Stimulated activated CD4-positive, alpha-beta T cell treated with anti-CD3 and anti-CD28 coated beads, TNF-alpha, amount 100 ng/mL, for 24 hours (primary cell): ENCODE measurements at places on chromosomes 7 and 10.

GRCh38 chr10:91220954-91221675 is 652 bp downstream of the PCGF5 start:
- DNase-seq, result peak; percentile 23

DNA sequence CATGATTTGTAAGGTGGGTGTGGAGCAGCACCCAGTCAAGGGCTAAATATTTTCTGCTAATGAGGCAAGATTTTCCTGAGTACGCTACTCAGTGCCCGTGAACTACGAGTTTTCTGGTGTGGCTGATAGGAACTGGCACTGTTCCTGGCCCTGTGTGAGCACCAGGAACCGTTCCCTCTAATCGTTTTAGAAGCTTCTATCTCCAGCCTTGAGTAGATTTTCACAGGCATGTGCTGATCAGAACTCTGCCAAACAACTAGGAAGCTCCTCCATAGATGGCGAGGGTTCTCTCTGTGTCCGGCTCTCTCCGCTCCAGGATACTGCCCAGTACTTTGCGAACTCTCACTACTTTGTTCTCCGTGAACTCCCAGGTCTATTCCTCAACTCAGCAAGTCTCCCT is 17.7 kb downstream of the TRIM4 start:
- no peak for DNase-seq

GRCh38 chr10:116730464-116731260 is 11.7 kb downstream of the HSPA12A start:
- no peak for DNase-seq

- DNase-seq, result no peak
These were observed 73.2 kb upstream of the DGKI start for GRCh38 chr7:137919987-137920386.

- no peak for DNase-seq
These were observed 203.5 kb downstream of the CHCHD3 start for GRCh38 chr7:132878204-132878919.

GRCh38 chr7:148474481-148475025 is 116.0 kb upstream of the C7orf33 start:
- DNase-seq, result no peak

DNA sequence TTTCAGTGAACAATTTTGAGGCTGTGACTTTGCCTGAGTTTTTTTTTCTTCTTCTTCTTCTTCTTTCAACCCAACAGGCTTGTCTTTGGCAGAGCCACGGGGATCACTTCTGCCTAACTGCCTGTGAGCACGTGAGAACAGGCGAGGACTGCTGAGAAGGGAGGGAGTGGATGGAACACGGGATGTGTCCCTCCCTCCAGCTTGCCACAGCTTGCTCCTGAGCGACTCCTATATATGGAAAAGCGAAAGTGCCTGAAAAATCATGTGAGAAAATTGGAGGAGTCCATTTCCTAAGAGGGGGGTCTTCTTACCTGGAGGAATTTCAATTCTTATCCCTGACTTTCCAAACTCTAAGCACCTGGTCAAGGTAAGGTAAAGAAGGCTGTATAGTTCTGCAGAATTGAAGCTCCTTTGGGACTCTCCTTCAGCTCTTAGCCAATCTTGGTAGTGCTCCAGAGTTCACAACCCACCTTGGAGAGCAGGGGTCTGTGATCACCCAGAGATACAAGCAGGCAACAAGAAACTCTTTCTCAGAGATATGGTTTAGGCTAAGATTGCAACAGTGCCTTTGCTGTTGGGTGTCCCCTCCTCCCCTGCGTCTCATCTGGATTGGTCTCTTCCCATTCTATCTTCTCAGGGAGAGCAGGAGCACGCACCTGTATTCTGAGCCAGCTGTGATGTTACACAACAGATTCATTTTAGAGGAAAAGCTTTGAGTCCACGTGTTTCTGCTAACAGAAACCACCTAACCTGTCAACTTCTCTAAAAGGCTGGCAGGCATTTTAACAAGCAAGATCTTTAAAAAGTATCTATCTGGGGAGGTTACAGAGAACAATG is at the start of gene MAT1A:
Gene MAT1A, minus strand, starts transcription at position 208 of the 837 bp plus-strand sequence. CDS start 235 bp downstream, outside the sequence.
- no peak for DNase-seq

- DNase-seq, result no peak
These were observed 480.5 kb upstream of the FOXK1 start for GRCh38 chr7:4201566-4201965.

GRCh38 chr10:44373341-44373995 is 11.4 kb downstream of the CXCL12 start:
- DNase-seq, result no peak

DNA sequence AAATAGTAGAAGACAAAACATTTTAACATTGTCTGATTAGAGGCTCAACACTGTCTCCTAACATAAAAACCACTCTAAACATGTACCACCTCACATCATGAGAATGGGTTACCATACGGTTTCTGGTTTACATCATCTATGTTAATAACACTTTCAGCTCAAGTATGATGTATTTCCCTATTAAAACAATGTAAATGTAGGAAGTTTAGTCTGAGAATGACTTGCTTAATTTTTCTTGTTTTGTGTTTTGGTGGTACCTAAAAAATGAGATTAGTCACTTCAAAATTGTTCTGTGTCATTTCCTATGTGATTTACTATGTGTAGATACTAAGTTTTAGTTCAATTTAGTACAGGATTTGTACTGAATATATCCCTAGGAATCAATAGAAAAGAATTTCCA is 195.8 kb upstream of the SEMA3C start:
- DNase-seq, result no peak

DNA sequence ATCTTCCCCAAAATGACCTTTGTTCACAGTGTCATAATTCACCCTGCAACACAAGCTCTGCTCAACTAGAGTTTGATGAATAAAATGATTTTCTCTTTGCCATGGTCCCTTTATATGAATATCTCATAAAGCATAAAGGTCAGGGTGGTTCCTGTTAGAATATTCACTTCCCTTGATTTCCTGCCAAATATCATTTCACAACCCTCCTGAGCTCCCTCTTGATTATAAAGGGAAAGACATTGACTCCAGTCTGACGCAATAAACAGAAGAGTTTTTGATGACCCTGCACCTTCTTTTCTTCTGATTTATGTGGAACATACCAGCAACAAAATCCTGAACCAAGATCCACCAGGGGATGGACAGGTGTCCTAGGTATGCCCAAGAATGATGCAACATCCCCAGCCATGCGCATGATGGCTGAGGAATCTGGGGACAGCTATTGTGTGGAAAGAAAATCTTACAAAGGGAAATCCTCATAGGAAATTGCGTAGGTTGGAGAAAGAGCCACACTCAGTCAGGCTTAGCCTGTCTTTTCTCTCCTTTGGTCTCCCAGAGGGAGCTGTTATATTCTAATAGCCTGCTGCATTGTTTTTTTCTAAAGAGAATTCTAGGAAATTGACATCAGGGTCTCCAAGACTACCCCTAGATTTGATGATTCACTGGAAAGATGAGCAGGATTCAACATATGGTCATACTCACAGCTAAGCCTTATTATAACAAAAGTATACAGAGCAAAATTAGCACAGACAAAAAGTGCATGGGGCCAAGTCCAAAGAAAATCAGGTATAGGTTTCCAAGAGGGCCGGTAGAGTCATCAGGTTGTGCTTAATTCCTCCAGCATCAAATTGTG is 18.8 kb downstream of the IFIT3 start:
- no peak for DNase-seq

GRCh38 chr10:75632805-75633462 is 201.5 kb downstream of the LRMDA start:
- no peak for DNase-seq

DNA sequence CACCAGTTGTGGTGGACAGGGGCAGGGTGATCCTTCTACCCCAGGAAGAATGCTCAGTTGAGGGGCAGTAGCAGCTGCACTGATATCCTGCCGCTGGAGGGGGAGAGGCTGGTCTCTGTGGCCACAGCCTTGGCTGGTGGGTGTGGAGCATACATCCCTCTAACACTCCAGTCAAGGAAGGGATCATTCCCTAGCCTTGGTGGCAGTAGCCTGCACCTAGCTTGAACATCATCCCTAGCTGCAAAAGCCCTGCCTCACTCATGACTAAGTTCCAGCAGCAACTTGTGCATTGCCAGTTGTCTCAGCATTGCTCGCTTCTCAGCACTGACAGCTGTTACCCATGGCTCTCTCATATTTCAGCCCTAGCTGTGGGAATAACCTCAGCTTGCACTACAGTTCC is 688.9 kb upstream of the POT1 start:
- DNase-seq, result no peak

DNA sequence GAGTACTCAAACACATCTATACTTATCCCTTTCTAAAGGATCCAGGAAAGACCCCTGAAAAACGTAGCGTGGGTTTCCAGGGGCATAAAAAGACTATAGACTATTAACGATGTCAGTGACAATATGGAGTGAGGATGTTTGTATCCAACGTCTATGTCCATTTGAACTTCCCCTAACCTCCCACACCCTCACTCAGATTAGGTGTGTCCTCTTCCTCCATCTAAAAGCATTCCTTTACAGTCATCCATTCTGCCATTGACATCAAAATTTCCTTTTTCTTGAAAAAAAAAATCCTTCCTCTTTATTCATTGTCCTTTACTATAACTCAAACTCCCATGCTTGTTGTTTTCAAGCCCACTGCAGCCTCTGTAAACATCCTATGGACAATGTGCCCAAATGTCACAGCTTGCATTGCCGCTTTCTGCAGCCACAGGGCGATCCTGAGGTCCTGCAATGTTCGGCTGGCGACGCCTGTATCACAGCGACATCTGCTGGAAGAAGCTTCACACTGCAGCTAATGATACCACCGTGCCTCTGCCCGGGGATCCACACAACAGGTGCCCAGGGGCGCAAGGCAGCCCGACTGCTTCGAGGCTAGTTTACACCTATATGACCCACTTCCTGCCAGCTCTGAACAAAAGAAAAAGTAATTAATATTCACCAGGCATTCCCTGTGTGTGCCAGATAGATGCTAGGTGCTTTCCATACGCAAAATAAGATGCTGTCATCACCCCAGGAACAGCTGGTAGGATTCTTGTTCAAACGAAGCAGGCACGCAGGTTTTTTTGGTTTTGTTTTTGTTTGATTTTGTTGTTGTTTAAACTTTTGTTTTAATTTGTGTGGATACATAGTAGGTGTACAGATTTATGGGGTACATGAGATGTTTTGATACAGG is 267.9 kb upstream of the GHITM start:
- peak; percentile 31 for DNase-seq

GRCh38 chr10:122126763-122127659 is 138.0 kb downstream of the TACC2 start:
- no peak for DNase-seq

DNA sequence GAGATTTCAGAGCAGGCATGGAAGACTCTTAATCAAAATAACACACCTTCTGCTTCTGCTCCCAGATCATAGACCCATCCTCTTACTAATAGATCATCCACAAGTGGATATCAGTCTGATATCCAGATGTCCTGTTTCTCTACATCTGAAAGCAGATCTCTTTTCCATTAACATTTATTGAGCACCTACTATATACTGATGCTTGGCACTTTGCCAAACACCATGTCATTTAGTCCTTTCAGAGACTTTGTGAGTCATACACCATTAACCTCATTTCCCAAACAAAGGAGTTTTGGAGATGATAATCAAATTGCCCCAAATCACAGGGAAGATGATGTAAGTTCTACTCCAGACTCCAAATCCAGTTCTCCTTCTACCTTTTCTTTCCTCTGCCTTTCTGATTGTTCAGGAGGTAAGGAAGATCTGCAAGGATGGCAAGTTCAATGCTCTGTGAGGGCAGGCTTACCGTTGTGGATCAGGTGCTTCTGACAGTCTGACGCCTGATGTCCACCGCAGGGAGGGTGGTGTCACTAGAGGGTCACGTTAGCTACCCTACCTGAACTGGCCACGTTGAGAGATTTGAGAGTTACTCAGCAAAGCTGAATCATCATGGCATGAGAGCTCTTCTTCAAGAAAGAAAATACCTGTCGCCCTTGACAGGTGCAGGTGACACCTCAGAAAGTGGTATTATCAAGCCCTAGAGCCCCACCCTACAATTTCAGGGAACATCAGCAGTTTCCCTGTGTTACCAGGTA is 269.6 kb upstream of the ZMIZ1 start:
- DNase-seq, result no peak

DNA sequence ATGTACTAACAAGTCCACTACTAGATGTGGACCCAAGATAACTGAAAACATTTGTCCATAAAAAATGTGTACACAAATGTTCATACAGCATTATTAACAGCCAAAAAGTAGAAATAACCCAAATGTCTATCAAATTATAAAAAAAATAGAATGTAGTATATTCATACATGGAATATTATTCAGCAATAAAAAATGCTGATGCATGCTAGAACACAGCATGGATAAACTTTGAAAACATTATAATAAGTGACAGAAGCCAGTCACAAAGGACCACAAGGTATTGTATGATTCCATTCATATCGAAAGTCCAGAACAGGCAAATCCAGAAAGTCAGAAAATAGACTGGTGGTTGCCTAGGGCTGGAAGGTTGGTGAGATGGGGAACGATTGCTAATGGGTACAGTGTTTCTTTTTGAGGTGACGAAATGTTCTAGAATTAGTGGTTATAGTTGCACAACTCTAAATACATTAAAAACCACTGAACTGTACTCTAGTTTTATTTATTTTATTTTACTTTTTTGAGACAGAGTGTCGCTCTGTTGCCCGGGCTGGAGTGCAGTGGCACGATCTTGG is 43.3 kb upstream of the ANLN start:
- no peak for DNase-seq

DNA sequence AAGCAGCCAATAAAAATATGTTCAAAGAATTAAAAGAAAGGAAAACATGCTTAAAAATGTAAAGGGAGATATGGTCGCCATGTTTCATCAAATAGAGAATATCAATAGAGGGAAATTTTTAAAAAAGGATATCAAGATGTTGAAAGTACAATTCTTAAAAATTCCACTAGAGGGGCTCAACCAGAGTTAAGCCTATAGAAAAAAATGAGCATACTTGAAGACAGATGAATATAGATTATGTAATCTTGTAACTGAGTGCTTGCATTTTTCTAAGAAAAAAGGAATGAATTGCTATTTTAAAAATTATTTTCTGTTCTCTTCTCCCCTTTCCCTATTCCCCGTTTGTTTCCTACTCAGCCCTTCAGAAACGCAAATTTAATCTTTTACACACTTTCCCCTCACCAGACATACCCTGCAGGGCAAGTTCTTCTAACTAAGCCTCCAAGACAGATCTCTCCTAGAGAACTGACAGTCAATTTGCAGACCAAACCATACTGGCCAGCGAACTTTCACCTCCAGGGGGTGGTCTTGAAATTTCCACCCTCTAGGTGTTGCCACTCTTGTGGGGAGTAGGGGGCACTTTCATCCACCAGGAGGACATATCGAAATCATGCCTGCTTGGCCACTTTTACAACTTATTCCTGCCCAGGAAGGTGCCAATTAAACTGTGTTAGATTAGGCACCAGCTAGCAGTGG is 67.7 kb downstream of the NSUN6 start:
- DNase-seq, result no peak

DNA sequence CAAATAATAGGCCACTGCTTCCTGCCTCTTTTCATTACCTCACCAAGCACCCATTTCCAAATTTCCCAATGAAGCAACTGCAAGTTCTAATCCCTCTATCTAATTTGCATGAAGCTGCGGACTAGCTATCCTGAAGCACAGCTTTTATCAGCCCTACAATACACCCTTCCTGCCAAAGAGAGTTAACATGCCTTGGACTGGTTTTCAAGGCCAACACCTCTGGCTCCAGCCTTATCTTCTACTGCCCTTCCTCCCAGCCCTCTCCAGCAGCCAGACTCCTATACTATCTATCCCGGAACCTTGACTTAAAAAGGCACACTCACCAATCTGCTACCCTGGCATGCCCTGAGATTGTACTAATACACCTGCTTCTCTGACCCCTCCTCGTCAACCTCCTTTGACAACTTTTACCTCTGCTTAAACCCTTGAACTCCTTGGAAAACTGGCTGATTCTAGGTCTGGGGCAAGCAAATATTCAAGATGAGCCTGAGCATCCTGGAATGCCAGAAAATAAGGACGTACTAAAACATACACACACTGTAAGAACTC is 73.4 kb downstream of the SGMS1 start:
- no peak for DNase-seq
